ENCODE measurements at places on chromosomes 6 and 20.

DNA sequence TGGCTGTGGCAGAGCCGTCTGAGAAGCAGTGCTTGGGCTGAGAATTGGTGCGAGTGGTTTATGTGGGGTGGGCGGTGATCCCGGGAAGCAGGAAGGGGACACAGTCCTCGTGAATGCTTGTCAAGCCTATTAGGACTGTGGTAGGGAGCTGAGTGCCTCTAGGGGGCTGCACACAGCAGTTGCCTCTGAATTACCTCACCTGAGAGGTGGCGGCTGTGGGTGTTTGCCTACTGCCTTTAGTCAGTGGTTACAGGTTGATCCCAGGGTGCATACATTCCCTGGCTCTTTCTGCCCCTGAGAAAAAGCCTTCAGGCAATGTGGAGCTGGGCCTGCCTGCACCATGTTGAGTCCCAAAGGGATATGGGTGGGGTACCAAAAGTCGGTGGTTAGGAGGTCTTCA lies 5.2 kb downstream of the AP5S1 start:
- DNase-seq = no peak

DNA sequence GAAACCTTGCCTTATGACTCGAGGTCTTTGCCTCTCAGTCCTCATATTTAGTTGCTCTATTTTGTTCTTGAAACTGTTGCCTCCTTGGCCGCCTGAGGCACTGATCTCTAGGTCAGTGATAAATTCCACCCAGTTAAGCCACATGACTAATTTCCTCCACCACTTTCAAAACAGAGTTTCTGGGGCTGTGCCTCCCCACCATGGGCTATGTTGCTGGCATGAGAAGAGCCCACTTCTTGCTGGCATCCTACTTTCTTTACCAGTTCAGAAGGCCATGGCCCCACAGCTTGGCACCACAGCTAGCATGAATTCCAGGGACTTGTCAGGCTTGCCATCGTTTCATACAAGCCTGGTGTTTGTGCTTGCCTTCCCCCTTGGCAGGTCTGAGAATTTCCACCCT lies 361.4 kb upstream of the JAG1 start:
- no peak for DNase-seq

DNA sequence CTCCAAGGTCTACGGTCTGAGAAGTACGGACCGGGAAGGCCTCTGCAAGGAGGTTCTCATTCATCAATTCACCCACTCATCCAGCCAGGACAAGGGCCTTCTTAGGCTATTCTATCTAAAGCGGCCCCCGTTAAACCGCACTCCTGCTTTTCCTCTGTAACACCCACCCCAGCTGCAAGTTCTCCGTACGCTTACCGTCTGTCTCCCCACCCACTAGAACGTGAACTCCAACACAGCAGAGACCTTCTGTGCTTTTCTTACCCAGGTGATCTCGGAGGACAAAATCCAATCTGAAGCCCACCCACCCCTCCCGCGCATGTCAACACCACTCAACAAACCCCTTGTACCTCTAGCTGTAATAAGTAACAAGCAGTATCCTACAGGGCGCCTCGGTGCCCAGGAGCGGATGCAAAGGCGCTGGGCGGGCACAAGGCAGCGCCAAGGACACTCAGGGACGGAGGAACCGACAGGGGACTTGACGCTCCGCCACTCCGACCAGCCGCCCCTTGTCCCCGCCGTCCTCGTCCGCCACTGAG lies 351 bp downstream of the AURKA start:
- DNase-seq = no peak

- DNase-seq = no peak
These were observed 34.3 kb downstream of the FLRT3 start for GRCh38 chr20:14303106-14303505.

DNA sequence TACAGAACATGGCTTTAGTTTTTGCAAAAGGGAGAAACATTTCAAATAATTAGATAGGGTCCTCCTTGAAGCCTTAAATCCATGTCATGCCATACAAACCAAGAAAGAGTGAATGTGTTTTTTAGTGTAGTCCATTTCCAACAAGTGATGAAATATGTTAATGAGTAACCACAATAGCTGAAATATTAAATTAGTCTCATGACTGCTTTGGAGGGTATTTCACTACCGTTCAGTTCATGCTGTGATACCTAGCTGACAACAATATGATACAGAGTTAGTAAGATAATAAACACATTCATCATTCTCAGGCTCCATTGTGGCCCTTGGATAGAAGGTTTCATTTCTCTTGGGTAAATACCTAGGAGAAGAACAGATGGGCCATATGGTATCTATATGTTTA lies 5.8 kb upstream of the ID4 start:
- no peak for DNase-seq

- DNase-seq = no peak
These were observed 70.8 kb upstream of the FOXC1 start for GRCh38 chr6:1538810-1539478.

DNA sequence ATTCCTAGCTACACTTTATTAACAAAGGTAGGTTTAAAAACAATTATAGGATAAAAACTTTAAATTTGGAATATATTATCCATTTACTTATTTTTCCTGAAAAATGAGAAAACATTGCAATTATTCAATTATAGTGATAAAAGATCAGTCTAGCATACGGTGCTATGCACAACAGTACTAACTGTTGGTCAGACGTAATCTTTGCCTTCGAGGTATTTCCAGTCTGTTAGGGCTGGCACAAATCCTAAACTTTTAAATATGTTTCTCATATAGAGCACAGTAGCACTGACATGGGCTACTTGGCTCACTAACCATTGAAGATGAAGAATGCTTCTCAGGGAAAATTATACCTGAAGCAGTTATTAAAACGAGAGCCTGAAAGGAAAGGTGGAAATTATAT lies 214.8 kb downstream of the PRKN start:
- DNase-seq = no peak

DNA sequence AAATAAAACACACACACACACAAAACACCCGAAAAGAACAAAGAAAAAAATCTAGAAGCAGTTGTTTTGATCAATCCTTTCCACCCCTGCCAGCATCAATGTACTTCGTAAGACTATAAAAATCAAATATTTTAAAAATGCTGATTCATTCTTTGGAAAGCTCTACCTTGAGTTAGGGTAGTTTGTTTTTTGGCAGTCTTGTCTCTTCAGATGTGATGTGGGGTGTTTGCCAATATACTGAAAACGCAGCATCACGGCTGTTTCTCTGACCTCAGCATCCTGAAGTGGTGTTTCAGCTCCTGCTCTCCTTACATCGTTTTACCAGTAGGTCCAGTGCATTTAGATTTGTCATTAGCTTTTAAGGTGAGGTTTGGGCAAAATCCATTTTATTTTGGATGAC lies 526.0 kb downstream of the UTRN start:
- no peak for DNase-seq

DNA sequence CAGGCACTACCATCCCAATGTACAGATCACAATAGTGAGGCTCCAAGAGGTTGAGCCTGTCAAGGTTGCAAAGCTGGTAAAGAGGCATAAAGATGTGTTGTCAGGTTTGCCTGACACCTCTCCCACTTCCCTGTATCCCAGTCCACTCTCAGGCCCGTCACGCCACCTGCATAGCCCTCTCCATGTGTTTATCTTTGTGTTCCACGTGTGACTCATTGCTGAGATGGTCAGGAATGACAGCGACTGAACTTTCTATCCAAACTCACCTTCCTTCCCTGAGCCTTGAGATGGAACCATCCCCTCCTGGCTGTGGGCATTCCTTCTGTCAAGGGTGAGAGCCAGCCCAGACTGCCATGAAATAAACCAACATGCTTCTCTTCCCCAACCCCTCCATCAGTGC lies 578.3 kb downstream of the PTPRT start:
- DNase-seq = no peak

Measured in NCI-H345 (cell line).